D341Med (cell line): ENCODE measurements at places on chromosomes 6 and 20.

DNA sequence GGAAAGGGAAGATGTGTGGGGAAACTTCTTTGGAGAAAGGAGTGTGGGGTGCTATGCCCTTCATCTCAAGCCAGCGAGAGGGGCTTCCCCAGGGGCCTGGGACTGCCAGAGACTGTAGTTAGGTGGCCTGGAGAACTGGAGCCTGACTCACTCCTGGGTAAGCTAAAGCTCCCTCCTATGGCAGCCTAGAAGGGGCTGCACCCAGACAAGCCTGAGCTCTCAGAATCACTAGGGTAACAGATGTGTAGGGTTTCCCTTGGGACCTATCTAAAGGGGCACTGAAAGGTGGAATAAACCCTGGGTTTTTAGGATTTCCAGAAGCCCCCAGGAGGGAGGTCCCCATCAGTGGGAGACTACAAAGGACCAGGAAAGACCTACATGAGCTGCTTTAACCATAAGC lies 1.6 kb upstream of the ARMC2 start:
- DNase-seq: peak; percentile 66

DNA sequence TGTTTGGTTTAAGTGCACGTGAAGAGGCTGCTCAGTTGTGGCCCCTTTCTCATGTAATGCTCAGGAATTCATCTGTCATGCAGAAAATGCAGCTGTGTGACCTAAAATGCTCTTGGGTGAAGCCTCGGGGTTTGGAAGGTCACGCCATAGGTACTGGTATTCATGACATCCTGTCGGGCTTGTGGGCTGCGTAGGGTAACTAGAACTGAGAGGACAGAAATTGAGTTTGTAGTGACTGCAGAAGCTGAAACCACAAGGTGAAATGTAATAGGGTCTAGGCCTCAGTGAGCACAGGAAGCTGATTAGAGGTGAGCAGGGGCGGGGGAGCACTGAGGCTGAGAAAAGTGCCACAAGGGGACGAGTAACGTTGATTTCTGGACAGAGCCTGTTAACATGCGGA lies 128.8 kb downstream of the SOBP start:
- no peak for DNase-seq

DNA sequence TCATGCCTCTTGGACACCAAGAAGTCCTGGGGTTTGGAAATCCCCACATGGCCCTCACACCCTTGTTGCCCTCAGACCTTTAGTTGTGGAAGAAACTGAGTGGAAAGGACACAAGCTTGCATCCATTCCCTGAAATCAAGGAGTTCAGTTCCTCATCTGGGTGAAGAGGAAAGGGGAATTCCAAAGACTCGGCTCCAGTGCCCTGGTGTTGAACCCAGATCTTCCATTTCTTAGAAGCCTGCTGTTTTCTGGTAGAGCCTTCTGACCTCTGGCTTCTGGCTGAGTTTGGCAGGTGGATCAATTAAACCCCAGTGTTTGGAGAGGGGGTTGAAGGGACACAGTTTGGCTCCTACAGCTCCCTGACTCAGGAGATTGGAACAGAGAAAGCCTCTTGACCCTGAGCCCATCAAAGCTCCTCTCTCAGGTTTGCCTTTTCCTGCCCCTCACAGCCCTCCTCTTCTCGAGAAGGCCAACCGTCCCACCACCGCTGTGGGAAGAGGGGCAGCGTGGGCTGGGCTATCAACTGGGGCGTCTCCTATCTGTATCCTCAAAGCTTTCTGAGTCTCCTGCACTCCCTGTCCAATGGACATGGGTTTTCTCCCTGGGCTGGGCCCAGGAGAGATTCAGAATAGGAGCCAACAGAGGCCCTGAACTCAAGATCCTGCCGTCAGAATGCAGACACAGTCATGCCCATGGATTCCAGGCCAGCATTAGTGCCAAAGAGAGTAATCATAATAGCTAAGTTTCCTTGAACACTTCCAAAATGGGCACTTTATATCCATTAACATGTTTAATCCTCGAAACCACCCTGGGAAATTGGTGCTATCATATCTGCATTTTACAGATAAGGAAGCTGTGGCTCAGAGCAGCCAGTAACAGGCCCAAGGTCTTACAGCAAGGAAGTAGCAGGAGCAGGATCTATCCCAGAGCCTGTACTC lies 146.2 kb downstream of the VEGFA start:
- DNase-seq: no peak

DNA sequence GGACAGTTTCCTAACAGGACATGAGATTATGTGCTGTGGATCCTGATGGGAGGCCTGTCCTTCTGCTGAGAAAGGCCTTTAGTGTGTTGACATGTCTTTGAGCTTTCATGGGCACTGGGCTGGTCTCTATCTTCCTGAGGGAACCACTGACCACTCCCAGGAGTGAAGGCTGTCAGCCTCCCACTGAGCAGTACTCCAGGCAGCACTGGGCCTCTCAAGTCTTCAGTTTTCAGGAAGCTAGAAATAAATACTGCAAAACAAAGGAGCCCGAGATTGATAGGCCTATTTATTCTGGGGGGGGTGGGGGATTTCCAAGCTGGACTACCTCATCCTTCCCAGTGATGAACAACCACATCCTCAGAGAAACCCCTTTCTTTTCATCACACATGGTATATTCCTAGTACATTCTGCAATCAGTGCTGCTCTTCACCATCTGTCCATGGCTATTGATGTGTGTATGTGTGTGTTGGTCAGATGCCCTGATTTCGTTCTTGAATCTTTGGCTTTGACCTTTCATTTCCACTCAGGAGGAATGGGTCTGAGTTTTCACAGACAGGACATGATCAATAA lies 180.9 kb upstream of the SPTLC3 start:
- no peak for DNase-seq

DNA sequence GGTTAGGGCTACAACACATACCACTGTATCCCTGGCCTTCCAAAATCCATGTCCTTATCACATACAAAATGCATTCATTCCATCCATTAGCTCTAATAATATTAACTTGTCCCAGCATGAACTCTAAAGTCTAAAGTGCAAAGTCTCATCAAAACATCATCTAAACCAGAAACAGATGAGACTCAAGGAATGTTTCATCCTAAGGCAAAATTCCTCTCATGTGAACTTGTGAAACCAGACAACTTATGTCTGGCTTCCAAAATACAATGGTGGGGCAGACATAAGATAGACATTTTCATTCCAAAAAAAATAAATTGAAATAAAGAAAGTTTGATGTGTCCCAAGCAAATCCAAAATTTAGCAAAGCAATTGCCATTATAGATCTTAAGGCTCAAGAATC lies 257.4 kb downstream of the HTR1B start:
- no peak for DNase-seq

- DNase-seq: no peak
Observed at GRCh38 chr6:84453499-84453898, 226.1 kb upstream of the CEP162 start.

GRCh38 chr6:107592806-107593205 lies 102.9 kb downstream of the SOBP start:
- DNase-seq: no peak

DNA sequence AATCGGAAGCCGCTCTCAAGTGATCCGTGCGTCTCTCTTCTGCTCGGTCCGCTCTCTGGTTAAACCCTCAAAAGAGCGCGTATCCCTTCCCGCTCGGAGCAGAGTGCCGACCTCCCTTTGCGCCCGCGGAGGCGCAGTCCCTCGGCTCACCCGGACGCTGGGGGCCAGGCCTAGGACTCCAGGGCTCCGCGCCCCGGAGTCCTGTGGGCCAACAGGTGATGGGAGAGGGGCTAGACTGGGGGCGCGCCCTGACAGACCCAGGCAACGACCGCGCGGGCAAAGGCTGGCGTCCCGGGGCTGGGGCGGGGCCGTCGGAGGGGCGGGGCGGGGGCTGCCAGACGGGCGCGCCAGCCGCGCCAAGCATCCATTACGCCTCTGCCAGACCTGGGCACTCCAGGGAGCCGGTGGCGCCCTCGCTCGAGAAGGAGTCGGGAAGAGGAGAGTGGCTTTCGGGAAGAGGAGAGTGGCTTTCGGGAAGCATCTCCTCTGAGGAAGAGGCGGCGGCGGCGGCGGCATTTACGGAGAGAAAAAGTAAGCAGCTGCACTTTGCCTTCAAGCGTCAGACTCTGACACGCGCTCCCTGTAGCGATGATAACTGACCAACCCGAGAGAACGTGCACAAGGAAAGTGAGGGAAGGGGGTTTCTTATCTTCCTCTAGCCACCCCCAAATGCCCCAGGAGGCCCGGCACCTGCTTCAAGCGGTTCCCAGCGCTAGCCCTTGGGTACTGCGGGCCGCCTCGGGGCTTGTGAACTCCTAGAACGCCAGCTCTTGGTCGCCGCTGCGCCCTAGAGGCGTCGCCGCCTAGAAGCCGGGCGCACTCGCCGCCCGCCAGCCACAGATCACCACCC lies 2.6 kb downstream of the EPHA7 start:
- DNase-seq: peak; percentile 74

- peak; percentile 32 for DNase-seq
Observed at GRCh38 chr6:22036275-22036674, 260.6 kb downstream of the PRL start.

DNA sequence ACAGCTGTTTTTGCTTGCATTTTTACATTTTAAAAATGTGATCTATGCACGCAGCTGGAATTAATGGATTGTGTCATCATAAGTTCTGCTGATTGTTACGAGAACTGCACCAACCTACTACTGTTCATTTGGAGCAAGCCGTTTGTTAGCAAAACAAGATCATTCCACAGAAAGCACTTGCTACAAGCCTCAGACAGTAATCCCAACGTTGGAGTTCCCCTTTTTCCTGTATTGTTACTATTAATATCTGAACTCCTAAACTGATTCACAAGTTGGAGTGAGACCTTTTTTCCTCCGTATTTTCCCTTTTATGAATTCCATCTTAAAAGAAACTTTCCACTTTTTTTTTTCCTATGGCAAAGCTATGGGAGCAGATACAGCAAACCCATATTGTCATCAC lies 3.5 kb downstream of the TENT5A start:
- DNase-seq: no peak
